ENCODE measurements at places on chromosomes 5 and 9.
A peak's percentile ranks its signal among the peaks of the same experiment; 100 is the strongest.

- DNase-seq, result peak; percentile 55
Measured at GRCh38 chr5:321230-321725, at the start of gene AHRR. Gene AHRR (plus strand): TSS chr5:321714. CDS start chr5:343903, 22,189 bp downstream.

GRCh38 chr9:5665059-5665458 lies 36.2 kb downstream of the RIC1 start:
- DNase-seq, result no peak

GRCh38 chr9:5425006-5425628 lies 12.6 kb downstream of the PLGRKT start:
- DNase-seq, result no peak

GRCh38 chr9:22050924-22051323 lies 41.8 kb upstream of the CDKN2B start:
- DNase-seq, result no peak

- no peak for DNase-seq
Measured at GRCh38 chr9:90012949-90013348, 408.1 kb downstream of the GADD45G start.

DNA sequence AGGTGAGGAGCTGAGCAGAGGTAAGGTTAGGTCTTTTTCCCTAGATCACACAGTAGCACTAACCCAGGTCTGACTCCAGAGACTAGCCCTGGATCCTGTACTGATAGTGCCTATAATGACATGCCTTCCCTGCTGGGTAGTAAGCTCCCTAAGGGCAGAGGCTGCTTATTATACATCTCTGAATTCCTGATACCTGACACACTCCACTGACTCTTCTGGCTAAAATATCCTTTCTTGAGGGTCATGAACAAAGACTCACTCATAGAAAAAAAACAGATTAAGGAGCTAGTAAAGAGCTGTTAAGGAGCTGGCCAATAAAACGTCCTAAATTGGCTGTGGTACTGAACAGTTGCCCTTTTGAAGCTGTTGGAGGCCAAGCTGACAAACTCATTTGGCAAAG lies 149.0 kb upstream of the ITGA1 start:
- DNase-seq, result no peak

GRCh38 chr5:128254789-128255188 lies 171.2 kb downstream of the SLC12A2 start:
- no peak for DNase-seq

- DNase-seq, result no peak
Measured at GRCh38 chr9:18542837-18543405, 69.0 kb downstream of the ADAMTSL1 start.

DNA sequence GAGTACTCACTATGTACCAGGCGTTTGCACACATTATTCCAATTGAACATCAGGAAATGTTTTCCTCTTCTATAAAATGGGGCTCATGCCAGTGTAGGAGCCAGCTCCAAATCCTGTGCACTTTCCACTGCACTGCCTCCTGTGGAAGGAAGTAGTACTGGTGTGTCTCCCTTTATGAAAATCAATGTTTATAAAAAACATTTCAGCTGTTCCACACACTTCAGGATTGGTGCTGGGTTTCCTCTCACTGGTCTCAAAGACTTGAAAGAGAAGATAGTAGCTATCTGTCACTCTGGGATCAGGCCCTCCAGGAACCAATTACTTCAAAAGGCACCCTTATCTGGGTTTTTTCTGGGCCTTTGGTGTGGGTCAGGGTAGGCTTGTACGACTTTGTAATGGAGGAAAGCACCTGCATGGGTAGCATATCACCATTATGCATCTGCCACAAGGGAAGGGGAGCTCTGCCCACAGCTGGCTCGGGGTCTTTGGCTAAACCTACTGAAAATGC lies 32.5 kb downstream of the RAB14 start:
- no peak for DNase-seq
